T-cell (primary cell): ENCODE measurements at places on chromosomes 1 and 21. TPM values are rescaled to one million over a fixed set of nuclear protein-coding genes. Genes with fewer than 3 reads are reported as not detected.

PDPN gene
- total RNA-seq, result 0.61 TPM

SH3BGR gene
- 1.8 TPM for total RNA-seq

MAP1LC3C gene
- not detected for total RNA-seq

KRTAP19-1 gene
- total RNA-seq, result not detected

C1orf56 gene
- 3.4 TPM for total RNA-seq

OVAAL gene
- total RNA-seq, result not detected

ALPL gene
- total RNA-seq, result 0.44 TPM

SERINC2 gene
- not detected for total RNA-seq

HSF2BP gene
- 2.2 TPM for total RNA-seq

GNG4 gene
- total RNA-seq, result 0.13 TPM

S100A7A gene
- total RNA-seq, result not detected

FCRLB gene
- total RNA-seq, result 0.82 TPM

SELL gene
- total RNA-seq, result 307 TPM

LGR6 gene
- 13.1 TPM for total RNA-seq

KHDRBS1 gene
- total RNA-seq, result 111 TPM

SHE gene
- not detected for total RNA-seq

TTC22 gene
- 8.4 TPM for total RNA-seq

ZSCAN20 gene
- total RNA-seq, result 2.4 TPM

SYT2 gene
- 0.06 TPM for total RNA-seq

MPL gene
- 0.61 TPM for total RNA-seq

ATAD3C gene
- 1.4 TPM for total RNA-seq

PRAMEF12 gene
- not detected for total RNA-seq

PTPN22 gene
- 26.6 TPM for total RNA-seq

TRIM45 gene
- total RNA-seq, result 0.30 TPM

TNFAIP8L2 gene
- total RNA-seq, result 39.8 TPM

CELA3B gene
- not detected for total RNA-seq

AMY1A gene
- not detected for total RNA-seq

RHOU gene
- total RNA-seq, result 2.3 TPM

DRAXIN gene
- total RNA-seq, result 2.0 TPM
